ENCODE measurements at places on chromosomes 2 and 18.

GRCh38 chr18:10421859-10422258 is 32.6 kb upstream of the APCDD1 start:
- H3K36me3 ChIP-seq, result no peaks in the 10 kb centered on the region
- no peaks in the 10 kb centered on the region for H3K4me1 ChIP-seq
- no peak overlapping the region for H3K4me3 ChIP-seq
- peaks cover 24% of the 10 kb centered on the region for H3K27me3 ChIP-seq
- H3K27ac ChIP-seq, result no peak overlapping the region
- no peak for DNase-seq

GRCh38 chr2:29012211-29012681 is 31.1 kb downstream of the TOGARAM2 start:
- no peaks in the 10 kb centered on the region for H3K27me3 ChIP-seq
- peak overlapping the region; percentile 100 for H3K27ac ChIP-seq
- DNase-seq, result peak; percentile 31
- H3K36me3 ChIP-seq, result no peaks in the 10 kb centered on the region
- H3K4me1 ChIP-seq, result peaks cover 71% of the 10 kb centered on the region

DNA sequence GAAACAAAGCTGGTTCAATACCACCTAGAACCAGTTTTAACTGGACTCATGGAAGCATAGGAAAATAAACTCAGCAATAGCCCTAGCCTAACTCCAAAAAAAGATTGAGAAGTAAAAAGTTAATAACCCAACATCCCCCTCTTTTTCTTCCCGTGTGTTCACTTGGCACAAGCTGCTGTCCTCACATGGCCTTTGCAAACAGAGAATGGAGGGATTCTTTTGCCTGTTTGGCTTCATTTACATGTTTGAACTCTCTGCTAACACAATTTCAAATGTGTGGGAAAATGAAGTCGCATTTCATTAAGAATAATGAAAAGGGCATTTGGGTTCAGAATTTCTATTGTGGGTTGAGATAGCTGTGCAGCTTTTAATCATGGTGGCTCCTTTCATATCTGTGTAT is 589.2 kb upstream of the LRRTM1 start:
- H3K27me3 ChIP-seq, result no peaks in the 10 kb centered on the region
- no peaks in the 10 kb centered on the region for H3K36me3 ChIP-seq
- H3K4me1 ChIP-seq, result no peaks in the 10 kb centered on the region
- H3K27ac ChIP-seq, result no peak overlapping the region
- DNase-seq, result no peak

DNA sequence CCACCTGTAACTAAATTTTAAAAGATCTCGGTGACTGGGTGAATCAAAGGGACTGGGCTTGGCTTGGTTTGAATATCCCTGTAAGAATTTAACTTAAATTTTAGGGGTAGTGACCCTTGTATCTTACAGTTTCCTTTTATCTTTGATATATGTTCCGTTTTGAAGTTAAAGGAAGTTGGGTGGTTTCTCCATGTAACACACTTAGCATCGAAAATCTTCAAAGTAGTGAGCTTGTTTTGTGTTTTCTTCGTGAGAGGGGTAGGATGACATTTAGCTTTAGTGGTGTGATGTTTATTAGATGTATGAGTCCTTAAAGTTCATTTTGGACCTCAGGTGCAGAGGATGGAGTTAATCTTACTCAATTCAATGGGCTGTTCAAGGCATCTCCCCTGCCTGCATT is 1.6 kb downstream of the WDR7 start:
- DNase-seq, result no peak
- H3K36me3 ChIP-seq, result no peaks in the 10 kb centered on the region
- H3K4me3 ChIP-seq, result peak overlapping the region; percentile 89
- peak overlapping the region; percentile 85 for H3K27ac ChIP-seq
- H3K27me3 ChIP-seq, result no peaks in the 10 kb centered on the region

DNA sequence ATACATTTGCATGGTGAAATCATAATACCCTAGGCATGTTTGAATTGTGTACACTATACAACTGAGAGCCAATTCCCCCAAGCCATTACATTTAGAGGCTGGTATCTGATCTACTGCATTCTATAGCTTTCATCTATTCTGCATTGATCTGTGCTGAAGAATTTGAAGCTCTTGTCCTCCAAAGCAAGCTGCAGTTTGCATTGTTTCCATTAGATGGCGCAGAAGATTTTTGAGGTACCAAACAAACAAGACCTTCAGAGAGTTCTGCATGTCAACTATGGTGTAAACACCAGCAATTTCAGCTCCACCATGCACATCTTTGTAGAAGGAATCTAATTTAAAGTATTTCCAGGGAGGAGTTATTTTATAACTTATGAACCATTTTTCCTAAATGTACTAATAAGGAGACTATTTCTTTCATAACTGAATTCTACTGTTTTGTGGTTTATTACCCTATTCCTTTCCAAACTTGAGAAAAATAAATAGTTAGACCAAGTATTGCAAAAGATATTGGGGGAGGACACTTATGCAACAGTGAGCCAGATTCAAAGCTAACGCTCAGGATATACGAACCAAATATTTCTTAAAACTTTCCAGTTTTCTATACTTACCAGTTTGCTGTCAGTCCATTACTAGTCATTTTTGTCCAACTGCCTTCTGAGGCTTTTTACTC is 761.8 kb upstream of the ACVR2A start:
- no peak overlapping the region for H3K27ac ChIP-seq
- H3K4me3 ChIP-seq, result no peak overlapping the region
- DNase-seq, result no peak
- peaks cover 11% of the 10 kb centered on the region for H3K27me3 ChIP-seq

DNA sequence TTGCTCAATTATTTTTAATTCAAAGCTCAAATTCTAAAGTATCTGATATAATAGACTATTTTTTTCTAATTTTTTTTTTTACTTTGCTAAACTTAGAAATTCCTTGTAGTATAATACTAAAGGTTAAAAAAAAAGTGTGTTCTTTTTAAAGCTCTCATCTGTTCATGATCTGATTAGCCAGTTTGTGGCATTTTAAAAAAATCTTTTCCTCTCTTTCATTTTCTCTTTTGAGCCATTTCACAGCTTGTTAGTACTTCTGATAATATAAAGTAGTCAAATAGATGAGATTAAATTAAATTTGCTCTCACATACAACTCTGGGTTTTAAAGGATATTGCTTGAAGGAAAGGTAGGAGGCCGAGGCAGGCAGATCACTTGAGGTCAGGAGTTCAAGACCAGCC is 40.7 kb upstream of the NEMP2 start:
- peaks cover 2% of the 10 kb centered on the region for H3K36me3 ChIP-seq
- no peak overlapping the region for H3K4me3 ChIP-seq
- peaks cover 23% of the 10 kb centered on the region for H3K4me1 ChIP-seq
- peak overlapping the region; percentile 60 for H3K27ac ChIP-seq

GRCh38 chr2:19800796-19801195 is 101.0 kb downstream of the TTC32 start:
- H3K27me3 ChIP-seq, result peaks cover 31% of the 10 kb centered on the region
- DNase-seq, result no peak
- H3K4me1 ChIP-seq, result no peaks in the 10 kb centered on the region

DNA sequence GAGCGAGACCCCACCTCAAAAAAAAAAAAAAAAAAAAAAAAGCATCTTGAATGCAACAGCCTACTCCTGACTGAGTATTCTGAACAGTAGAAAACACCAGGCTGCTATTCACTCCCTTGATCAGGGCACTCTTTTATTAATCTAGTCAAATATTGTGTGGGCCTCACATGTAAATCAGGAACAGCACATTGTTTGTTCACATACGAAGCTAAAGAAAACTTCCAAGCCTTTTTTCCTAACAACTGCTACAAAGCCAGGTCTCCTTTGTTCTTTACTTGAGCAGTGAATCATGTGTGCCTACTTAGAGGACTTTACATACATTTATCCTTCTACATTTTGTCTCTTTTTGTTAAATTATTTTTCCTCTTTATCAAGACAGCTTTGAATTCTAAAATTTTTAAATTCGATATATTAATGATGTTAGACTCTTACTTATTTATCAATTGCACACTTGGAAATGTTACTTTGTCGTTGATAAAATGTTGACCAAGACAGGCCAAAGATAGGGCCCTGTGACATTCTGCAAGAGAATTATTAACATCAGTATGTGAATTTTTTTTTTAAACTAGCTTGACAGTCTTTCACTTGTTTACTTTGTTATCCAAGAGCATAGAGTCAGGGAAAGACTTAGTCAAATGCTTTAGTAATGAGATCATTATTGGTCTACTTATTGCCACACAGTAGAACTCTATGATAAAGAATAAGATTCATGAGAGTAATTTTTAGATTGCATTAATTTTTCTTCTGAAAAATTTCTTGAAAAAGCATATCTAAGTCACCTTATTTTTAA is 13.2 kb downstream of the SPATS2L start:
- H3K4me3 ChIP-seq, result no peak overlapping the region
- H3K27me3 ChIP-seq, result no peaks in the 10 kb centered on the region
- H3K36me3 ChIP-seq, result no peaks in the 10 kb centered on the region
- peak overlapping the region; percentile 2 for H3K27ac ChIP-seq
- no peak for DNase-seq

GRCh38 chr2:60357996-60358395 is 195.5 kb downstream of the BCL11A start:
- H3K4me1 ChIP-seq, result peaks cover 6% of the 10 kb centered on the region
- H3K27ac ChIP-seq, result no peak overlapping the region
- peaks cover 3% of the 10 kb centered on the region for H3K36me3 ChIP-seq

DNA sequence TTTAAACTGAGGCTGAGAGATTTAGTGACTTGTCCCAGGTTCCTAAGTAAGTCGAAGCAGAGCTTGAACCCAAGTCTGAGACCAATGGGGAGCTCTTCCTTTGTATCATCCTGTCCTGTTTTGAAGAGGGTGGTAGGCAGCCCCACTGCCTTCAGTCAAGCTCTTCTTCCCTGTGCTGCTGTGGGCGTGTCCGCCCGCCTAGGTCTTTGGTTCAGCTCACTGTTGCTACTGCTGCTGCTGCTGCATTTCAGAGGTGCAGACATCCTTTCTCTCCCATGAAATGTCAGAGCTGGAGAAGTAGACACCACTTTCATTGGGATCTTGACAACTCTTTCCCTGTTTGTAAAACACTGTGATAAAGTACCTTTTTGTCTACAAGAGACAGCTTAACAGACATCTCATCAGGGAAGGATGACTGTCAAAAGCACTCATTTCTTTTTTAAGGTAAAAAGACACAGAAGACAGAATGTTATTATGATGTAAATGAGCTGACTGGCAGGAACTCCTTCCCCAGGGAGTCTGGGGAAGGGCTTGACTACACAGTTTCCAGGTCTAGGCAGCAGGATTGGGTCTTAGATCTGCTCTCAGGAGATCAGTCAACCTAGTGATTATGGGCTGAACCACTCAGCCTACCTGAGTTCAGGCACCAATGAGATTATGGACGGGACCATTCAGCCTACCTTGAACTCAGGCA is 91.7 kb upstream of the TRIB2 start:
- H3K36me3 ChIP-seq, result peaks cover 3% of the 10 kb centered on the region
- H3K4me3 ChIP-seq, result no peak overlapping the region
- H3K27me3 ChIP-seq, result no peaks in the 10 kb centered on the region
- H3K27ac ChIP-seq, result peak overlapping the region; percentile 91
- H3K4me1 ChIP-seq, result peaks cover 21% of the 10 kb centered on the region

DNA sequence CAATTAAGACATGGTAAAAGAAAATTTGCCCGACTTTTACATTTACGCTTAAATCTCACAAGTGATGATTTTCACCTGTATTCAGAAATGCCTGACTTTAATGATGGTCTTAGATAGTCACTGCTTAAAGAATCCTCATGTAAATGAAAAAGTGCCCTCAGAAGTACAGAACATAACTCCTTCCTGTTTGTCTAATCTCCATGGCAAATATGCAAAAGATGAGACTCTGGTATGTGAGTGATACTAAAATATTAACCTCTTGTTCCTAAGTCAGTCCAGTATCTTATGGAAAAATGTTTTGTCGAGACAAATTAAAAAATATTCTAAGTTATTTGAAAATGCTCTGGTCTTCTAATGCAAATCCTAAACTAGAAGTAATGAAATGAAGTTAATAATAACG is 29.2 kb downstream of the KCTD1 start:
- no peak for DNase-seq
- H3K36me3 ChIP-seq, result peaks cover 5% of the 10 kb centered on the region
- H3K27ac ChIP-seq, result no peak overlapping the region
- H3K4me3 ChIP-seq, result no peak overlapping the region
- peaks cover 2% of the 10 kb centered on the region for H3K4me1 ChIP-seq

DNA sequence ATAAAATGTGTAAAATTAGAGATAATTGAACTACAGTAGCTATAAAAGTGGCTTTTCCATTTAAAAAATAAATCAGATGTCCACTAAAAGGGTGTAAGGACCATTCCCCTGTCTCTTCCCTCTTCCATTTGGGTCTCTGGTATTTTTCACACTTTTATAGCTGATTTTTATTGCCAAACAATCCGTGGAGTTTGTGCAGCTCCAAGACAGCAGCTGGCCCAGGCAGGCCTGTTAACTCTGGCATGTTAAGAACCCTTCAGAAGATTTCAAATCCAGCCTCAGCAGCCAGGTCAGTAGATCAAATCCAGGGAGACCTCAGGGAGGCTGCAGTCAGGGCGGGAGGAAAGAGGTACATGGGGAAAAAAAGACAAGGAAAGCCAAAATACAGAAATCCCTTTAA is 827.1 kb upstream of the FANCL start:
- H3K27me3 ChIP-seq, result no peaks in the 10 kb centered on the region
- H3K27ac ChIP-seq, result no peak overlapping the region
- no peaks in the 10 kb centered on the region for H3K36me3 ChIP-seq
- no peak for DNase-seq

DNA sequence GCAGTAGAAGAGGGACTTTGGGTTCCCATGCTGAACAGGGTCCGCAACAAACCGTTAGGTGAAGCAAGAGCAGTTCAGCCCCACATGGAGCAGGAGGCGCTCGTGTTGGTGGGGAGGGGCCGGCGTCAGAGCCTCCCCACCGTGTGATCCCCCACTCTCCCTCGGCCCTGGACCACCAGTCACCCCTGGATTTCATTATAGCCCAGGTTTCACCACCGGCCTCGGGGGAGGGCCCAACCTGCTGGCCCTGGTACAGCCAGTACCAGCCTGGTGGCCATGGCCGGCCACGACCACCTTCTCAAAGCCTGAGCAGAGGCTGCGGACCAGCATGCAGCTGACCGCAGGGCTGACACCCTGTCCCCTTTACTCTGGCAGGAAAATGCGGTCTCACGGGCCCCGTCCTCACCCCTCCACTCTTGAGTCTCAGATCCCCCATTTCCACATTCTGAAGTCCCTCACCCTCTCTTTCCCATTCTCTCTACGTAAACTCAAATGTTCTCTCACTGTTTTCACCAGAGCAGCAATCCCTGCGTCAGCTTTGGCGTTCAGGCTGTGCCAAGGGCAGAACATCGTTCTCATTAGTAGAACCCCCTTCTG is 8.6 kb downstream of the MLPH start:
- no peak overlapping the region for H3K27ac ChIP-seq
- peaks cover 2% of the 10 kb centered on the region for H3K36me3 ChIP-seq
- no peak for DNase-seq
- peaks cover 61% of the 10 kb centered on the region for H3K27me3 ChIP-seq
- peaks cover 4% of the 10 kb centered on the region for H3K4me1 ChIP-seq
- no peak overlapping the region for H3K4me3 ChIP-seq

All from T-helper 17 cell (primary cell).